ENCODE measurements at places on chromosomes 3 and 15.

DNA sequence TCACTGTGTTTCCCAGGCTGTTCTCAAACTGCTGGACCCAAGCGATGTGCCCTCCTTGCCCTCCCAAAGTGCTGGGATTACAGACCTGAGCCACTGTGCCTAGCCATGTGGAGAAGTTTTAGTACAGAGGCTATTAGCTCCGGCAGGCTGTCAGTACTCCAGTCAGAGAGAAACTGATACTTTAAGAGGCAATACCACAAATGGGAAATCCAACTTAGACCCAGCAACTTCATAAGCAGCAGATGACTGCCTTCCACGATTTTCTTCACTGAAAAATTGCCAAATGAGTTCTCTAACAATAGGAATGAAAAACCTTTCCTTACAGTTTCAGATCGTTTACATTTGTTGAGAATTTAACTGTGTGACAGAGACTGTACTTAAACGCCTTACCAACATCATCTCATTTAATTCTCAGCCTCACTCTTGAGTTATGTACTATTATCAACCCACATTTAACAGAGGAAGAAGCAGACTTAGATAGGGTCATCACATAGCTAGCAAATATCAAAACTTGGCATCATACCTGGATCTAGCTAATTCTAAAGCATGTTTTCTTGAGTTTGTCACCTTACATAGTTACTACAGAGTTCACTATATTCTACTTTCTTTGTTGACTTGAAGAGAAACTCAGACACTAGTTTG is 127.4 kb downstream of the TCF12 start:
- DNase-seq, result no peak

- DNase-seq, result no peak
These were observed 59.2 kb downstream of the CACNA2D2 start for GRCh38 chr3:50444213-50444612.

- no peak for DNase-seq
These were observed 1.1 kb upstream of the CDV3 start for GRCh38 chr3:133572158-133573053.

DNA sequence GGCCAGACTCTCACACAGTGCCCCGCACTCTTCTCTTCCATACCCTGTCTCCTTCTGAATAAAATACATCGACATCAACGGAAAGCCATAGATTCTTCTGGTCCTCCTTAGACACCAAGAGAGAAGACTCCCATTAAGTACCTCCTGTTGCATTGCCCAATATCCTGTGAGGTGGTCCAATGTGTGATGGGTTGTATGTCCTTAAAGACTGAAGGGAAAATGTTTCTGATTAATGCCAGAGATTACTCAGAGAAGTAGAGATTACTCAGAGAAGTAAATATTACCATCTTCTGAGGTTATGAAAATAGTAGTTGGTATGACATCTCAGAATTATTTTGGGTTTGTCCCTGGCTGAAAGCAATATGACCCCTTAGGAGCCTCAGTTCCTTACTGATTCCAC is 60.8 kb upstream of the GALNT15 start:
- DNase-seq, result no peak

DNA sequence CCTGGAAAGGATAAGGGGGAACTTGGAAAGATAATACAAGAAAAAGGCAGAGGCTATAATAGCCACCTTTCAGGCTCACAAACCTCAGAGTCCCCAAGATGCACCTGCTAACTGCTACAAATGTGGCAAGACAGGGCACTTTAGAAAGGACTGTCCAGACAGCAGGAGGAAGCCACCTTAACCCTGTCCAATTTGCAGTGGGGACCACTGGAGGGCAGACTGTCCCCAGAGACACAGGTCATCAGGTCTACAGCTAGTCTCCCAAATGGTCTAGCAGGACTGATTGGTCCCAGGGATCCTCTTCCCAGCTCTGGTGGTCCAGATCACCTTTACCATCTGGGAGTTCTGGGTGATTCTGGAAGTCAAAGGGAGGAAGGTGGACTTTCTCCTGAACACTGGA is 882.5 kb upstream of the GBE1 start:
- DNase-seq, result no peak

DNA sequence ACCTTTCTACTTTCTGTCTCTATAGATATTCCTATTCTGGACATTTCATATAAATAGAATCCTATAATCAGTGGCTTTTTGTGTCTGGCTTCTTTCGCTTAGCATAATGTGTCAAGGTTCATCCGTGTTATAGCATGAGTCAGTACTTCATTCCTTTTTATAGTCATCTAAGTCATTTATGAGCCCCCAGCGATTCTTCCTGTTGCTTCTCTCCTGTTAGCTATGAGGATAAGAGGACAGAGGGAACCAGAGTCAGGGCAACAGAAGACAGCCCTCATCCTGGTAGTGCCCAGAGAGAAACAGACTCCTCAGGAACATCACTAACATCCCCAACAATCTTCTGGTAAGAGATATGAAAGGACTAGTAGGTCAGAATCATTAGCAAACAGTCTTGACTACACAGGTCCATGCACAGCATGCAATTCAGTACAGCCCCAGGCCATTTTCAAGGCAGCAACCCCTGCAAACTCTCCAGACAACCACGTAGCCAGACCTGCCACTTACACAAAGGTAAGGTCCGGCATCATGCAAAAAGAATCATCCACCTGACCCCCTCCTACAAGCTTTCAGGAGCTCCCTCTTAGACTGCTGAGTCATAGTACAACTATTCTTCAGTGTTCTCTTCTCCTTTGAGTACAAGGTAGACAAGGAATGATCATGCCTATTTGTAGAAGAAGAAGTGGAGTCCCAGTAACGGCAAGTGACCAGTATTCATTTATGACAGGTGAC is 91.5 kb downstream of the MYLK start:
- DNase-seq, result no peak

DNA sequence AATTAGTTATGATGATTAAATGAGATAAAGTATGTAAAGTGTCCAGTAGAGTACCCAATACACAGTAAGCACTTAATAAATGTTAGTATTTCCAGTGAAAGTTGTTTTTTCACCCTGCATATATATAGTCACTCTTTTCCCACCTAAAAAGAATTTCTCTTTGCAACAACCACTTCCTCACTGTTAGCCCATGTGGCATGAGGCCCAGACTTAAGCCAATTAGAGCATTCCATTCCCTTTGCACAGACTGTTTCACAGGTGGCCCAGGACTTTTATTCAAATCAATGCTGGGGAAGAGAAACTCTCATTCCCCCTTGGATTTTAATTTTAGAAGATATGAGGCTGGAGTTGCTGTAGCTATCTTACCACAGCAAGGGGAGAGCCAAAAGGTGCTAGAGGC is 3.7 kb downstream of the IFT80 start:
- DNase-seq, result no peak

DNA sequence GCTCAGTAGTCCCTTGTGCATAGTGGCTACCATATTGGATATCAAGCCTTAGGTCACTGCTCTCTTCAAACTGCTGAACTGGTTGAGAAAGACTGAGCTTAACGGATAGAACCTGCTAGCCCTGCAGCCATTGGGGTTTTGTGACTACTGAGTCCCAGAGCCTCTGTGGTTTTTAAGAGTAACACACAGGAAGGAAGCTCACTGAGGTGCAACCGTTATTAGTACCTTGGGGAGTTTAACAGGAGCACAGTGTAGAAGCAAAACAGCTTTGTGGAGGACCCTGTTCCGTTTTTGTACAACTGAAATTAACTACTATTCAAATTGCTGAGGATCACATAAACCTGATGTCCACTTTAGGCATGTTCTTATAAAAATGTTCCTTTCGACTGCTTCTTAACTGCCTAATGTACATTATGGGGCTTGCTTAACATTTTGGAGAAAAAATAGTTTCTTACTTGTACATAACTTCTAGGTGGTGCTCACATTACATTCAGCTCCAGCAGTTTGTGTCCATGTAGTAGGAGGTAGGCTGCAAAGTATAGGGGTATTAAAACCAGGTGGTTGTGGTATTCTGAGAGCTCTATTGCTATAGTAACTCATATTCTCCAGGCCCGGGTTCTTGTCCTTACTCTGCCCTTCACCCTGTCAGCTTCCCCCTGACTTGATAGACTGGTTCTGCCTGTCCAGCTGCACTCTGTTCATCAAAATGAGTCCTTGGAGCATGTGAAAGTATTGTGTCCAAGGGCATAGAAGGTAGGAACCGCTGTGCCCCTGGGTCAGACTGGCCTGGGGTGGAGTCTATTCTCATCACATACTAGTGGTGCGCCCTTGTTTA is 17.3 kb downstream of the PXK start:
- DNase-seq, result no peak

- DNase-seq, result no peak
These were observed 532.7 kb downstream of the SOX2 start for GRCh38 chr3:182244222-182244971.

DNA sequence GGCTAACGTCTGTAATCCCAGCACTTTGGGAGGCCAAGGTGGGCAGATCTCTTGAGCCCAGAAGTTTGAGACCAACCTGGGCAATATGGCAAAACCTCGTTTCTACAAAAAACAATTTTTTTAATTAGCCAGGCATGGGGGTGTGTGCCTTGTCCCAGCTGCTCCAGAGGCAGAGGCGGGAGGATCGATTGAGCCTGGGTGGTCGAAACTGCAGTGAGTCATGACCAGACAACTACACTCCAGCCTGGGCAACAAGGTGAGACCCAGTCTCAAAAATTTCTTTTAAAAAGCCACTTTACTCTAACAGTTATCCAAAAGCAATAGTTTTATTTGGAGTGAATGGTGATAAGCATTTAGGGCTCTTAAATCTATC is 12.5 kb downstream of the TRIM59 start:
- no peak for DNase-seq

GRCh38 chr3:78344918-78345317 is 1305.0 kb downstream of the ROBO2 start:
- no peak for DNase-seq

DNA sequence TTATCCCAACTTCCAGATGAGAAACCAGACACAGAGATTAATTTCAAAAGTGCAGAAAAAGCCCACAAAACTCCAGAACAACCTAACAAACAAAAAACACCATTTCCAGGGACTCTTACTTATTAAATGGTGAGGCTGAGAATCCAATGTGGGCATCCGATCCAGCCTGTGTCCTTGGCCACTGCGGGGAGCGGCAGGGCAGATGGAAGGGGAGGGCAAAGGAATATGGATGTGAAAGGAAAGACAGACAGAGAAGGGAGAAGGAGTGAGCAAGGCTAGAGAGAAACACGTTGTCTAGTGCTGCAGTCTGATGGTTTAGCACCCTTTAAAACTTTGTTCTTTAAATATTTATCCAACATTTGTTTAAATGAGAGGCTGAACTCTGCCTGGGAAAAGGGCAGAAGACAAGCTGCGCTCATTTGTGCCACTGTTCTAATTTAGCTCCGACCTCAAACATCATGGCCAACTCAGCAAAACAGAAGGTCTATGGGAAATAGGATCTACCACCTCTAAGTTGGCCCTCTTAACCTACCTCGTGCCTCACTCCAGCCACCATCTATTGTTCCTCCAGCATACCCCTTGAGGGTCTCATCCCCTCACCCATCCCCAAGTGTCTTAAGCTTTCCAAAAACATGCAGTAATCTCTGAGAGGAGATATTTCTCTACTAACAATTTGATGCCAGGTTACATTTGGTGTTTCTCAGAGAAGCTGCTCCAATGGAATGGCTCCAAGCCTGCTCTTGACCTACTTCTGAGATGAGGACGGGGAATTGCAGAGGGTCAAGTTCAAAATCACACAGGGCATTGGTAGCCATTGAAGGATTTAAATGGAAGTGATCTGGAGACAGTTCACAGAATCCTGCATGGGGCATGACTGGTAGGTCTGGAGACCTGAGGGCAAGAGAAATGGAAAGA is 77.4 kb downstream of the CD47 start:
- peak; percentile 49 for DNase-seq

DNA sequence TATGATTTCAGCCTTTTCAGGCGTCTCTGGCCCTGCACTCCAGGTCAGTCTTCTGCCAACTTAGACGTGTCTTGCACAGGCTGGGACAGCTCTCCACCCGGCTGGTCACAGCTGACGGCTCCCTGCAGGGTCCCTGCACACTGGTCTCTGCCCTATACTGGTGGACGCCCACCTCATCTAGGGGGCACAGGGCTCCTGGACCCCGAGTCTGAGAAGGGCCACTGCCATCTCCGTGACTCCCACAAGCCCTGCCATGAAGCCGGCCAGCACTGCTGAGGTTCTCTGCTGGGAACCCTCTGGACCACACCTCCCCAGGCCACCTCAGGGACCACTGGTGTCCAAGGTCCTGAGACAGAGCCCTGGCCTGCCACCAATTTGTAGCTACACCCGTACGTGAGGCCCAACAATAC is 40.5 kb downstream of the CYFIP1 start:
- no peak for DNase-seq

DNA sequence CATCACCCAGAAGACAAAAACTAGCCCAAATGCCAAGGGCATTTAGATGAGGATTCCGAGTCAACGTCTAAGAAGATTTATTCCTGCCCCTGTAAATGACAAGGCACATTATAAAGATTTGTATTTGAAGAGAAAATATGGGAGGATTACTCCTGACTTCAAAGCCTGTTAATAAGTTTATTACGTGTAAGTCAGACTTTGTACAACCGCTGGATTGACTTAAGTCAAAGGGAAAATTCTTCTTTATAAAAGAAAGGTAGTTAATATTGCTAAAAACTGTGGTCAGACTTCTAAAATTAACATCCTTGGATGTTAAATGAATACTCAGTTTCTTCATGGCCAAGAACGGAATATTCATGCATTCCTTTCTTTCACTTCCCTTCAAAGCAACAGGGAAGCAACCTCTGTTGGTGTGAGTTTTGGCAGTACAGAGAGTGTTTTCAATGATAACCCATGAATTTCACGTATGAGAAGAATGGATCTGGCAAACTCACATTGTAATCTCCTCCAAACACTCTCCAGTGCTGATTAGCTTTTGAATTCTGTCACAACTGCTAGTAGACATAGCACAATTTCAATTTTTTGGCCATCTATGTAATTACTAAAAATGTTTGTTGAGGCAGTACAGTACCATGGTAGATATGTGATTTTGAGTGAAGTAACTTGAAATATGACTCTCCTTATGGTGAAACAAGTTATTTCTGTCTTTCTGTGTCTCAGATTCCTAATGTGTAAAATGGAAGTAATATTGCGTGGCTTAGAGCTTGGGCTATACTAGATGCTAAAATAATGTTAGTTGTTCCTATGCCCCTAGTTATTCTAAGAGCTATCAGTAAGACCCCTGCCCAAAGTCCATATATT is 62.0 kb downstream of the PLD1 start:
- no peak for DNase-seq

- no peak for DNase-seq
These were observed 33.4 kb downstream of the MAGEF1 start for GRCh38 chr3:184678317-184679055.

GRCh38 chr3:14535616-14536015 is 4.5 kb downstream of the GRIP2 start:
- no peak for DNase-seq

DNA sequence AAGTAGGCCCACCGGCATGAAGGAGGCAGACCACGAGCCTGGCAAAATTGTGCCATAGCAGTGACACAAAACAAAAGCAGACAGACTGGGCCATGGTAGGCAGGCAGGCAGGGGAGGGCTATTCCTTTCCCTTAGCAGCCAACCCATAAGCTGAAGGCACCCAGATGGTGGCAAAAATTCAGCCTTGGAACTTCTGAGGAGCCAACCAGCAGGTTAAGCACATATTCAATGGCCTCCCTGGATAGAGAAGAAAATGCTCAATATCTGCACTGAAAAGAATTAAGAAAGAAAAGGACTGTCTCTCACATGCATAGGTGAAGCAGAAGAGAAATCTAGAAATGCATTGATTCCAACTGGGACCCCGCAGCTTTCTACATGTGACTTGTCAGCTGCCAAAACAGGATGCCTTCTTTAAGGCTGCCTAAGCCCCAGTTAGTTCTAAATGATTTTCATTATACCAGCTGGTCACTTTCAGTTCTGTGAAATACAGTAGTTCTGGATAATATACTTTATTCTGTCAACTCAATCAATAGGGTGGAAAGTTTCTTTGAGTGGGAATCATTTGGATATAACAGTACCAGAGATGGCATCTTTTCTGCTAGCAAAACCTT is 2.7 kb downstream of the PRICKLE2 start:
- no peak for DNase-seq

All from cerebellum (tissue), 4 donors.